NCI-H2081 treated with DMSO at 0.1 percent for 48 hours (cell line): ENCODE measurements at places on chromosomes 7 and 10.

DNA sequence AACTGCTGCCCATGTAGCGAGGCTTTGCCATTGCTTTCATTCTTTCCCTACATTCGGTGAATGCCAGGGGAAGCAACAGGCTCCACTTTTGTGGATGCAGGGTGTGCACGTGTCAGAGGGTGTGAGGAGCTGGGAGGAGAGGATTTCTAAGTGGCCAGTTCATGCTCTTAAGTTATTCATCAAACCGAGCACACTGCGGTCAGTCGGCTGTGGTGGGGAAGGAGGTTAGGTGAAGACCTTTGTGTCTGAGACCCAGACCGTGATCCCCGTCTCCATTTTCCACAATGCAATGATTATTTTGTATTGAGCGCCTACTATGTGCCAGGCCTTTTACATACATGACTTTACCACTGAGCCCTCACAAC lies 438.6 kb upstream of the GALNT17 start:
- DNase-seq: no peak

GRCh38 chr7:112665709-112666108 lies 124.5 kb downstream of the TMEM168 start:
- DNase-seq: no peak

GRCh38 chr10:2658780-2659179 lies 408.6 kb upstream of the PFKP start:
- DNase-seq: no peak

GRCh38 chr7:98266840-98267239 lies 14.6 kb upstream of the BRI3 start:
- DNase-seq: no peak

GRCh38 chr10:108902619-108903285 lies 1020.6 kb downstream of the XPNPEP1 start:
- no peak for DNase-seq

- DNase-seq: no peak
Measured at GRCh38 chr7:29917641-29918040, 72.0 kb downstream of the SCRN1 start.

GRCh38 chr7:37149051-37149772 lies 299.5 kb downstream of the ELMO1 start:
- no peak for DNase-seq

DNA sequence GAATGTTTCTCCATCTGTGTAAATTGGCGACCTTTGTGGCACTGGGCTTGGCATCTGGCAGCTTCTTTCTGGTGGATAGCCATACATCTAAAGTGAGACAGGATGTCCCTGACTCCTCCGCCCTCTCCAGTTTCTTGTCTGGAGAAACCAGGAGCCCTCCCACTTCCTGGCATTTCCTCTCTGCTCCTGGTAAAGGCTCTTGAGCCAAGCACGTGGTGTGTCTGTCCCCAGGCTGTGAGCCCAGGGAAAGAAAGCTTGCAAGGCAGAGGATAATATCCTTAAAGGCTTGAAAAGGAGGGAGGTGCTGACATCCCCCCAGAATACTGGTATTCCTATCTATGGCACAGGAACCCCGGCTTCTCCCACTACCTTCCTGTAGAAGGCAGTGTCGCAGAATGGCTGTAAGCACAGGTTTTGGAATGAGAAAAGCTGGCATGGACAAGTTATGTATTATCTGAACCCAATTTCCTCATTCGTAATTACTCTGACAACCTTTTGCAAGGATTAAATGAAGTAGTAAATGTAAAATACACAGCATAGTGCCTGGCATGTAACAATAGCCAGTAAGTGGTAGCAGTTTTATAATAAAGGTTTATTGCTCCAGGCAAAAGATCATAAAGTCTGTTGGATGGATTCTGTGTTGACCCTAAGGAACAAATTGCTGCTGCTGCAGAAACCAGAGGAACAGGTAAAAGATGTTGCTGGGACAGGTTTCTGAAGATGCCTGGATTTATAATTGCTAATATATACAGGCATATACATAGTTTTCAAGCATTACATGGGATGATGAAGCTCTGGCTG lies 11.8 kb upstream of the ACSL5 start:
- no peak for DNase-seq

- no peak for DNase-seq
Measured at GRCh38 chr7:143002898-143003297, 24.0 kb downstream of the OR9A2 start.

GRCh38 chr7:102153599-102153946 lies 133.1 kb upstream of the SH2B2 start:
- no peak for DNase-seq
